DMS153 (cell line): ENCODE measurements at places on chromosomes 13 and 19.

GRCh38 chr19:30214651-30215051, 157.5 kb upstream of the ZNF536 start:
- no peak for DNase-seq

DNA sequence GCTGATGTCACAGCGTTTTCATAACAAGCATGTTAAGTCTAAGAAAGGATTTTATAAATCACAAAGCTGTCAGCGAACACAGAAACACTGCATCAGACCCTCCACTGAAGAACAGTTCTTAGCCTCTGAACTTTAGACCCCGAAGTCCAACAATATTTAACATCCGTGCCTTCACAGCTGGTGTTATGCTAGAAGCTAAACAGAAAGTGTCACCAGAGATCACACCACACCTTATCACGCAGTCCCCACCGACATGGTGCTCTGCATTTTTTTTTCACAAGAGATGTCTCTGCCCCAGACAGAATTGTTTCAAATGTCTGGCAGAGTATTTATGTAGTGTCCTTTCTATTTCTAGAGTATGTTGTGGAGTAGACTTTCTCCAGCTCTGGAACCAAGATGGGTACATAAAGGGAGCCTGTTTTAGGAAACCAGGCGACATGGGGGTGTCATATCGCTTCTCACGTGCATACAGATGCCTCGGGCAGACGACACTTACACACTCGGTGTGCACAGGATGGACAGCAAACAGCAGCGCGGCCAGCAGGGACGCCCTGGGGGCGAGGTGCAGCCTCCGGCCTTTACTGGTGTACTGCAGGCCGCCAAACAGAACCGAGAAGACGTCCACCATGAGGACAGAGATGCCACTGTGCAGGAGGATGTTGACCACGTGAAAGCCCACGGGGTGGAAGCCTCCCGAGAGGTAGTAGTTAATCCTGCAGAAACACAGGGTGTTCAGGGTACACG, 12.0 kb downstream of the TMTC4 start:
- DNase-seq, result no peak

- no peak for DNase-seq
Observed at GRCh38 chr19:53372196-53372595, 6.7 kb downstream of the ZNF525 start.

- no peak for DNase-seq
Observed at GRCh38 chr19:23774524-23774971, 15.9 kb upstream of the ZNF681 start.

DNA sequence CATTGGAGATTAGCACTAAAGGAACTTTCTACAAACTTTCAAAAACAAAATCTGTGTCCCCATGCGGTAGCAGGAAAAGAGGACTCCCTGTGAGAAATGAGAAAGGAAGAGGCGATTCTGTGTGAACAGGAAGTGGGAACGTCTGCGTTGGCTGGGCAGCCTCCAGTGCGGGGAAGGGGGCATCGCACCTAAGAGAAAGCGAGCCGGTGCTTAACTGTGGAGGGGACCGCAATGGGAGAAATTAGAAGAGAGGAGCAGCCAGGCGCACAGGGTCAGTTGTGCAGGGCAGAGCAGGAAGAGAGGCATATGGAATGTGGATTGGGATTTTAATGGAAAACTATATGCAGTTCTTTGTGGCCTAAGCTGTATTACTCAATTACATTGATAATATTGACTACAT, 77.4 kb upstream of the DOCK9 start:
- no peak for DNase-seq

GRCh38 chr19:7815325-7815724, 14.7 kb upstream of the EVI5L start:
- no peak for DNase-seq

DNA sequence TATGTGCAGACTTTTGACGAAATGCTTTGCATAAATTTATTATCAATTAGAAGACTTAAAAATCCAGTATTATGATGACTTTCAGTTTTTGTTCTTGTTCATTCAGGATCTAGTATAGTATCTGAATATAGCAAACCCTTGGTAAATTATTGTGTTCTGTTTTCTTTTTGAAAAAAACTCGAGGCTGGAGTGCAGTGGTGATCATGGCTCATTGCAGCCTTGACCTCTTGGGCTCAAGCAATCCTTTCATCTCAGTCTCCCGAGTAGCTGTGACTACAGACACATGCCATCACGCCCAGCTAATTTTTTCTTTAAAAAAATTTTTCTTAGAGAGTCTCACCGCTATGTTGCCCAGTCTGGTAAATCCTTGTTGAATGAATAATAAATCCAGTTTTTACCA, 4.6 kb downstream of the FARP1 start:
- no peak for DNase-seq

DNA sequence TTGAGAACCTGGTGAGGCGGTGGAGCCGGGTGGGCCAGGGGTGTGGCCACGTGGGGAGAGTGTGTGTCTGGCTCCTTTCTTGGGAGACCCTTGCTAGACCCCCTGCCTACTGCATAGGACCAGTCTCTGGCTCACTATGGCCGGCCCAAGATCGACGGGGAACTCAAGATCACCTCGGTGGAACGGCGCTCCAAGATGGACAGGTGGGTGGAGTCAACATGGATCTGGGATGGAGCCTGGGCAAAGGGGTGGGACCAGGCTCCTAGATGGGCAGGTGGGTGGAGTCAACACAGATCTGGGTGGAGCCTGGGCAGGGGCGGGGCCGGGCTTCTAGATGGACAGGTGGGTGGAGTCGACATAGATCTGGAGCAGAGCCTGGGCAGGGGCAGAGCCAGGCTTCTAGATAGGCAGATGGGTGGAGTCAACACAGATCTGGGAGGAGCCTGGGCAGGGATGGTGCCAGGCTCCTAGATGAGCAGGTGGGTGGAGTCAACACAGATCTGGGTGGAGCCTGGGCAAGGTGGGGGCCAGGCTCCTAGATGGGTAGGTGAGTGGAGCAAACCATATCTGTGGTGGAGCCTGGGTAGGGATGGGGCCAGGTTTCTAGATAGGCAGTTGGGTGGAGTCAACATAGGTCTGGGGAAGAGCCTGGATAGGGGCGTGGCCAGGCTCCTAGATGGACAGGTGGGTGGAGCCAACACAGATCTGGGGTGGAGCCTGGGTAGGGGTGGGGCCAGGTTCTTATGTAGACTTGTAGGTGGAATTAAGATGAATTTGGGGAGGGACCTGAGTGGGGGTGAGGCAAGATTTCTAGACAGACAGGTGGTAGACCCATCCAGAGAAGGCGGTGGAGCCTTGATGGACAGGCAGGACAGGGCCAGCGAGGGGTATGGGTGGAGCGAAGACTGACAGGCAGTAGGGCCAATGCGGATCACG, 56.5 kb downstream of the VAV1 start:
- peak; percentile 17 for DNase-seq

DNA sequence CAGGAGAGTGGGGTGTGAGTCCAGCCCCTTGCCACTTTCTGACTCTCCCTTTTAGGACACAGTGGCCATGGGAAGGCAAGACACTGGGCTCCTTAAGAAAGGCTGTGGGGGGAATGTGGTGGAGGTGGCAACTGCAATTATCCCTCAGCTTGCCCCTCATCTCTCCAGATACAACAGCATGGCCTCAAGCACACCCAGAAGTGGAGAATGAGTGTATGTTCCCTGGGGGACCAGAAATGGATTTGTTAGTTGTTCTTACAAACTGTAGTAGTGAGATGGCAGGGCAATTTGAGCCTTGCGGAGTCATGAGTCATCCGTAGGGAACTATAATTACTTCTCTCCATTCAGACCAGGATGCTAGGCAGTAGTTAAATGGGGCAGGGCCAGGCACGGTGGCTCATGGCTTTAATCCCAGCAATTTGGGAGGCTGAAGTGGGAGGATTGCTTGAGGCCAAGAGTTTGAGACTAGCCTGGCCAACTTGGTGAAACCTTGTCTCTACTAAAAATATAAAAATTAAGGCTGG, 25.6 kb upstream of the CXCL17 start:
- no peak for DNase-seq
